ENCODE measurements at places on chromosomes 1 and 21.

DNA sequence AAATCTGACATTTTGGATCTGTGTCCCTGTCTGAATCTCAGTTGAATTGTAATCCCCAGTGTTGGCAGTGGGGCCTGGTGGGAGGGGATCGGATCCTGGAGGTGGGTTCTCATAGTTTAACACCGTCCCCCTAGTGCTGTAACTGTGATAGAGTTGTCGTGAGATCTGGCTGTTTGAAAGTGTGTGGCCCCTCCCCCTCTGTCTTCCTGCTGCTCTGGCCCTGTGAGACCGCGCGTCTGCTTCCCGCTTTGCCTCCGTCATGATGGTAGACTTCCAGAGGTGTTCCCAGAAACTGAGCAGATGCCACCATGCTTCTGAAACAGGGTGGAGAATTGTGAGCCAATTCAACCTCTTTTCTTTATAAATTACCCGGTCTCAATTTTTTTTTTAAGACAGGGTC lies 25.0 kb downstream of the AGPAT3 start:
- no peak for DNase-seq

GRCh38 chr1:103111926-103112325 lies 3.6 kb upstream of the COL11A1 start:
- DNase-seq, result no peak

GRCh38 chr1:89912073-89912472 lies 82.8 kb upstream of the ZNF326 start:
- no peak for DNase-seq

- no peak for DNase-seq
Observed at GRCh38 chr1:24364975-24365678, 46.0 kb downstream of the GRHL3 start.

DNA sequence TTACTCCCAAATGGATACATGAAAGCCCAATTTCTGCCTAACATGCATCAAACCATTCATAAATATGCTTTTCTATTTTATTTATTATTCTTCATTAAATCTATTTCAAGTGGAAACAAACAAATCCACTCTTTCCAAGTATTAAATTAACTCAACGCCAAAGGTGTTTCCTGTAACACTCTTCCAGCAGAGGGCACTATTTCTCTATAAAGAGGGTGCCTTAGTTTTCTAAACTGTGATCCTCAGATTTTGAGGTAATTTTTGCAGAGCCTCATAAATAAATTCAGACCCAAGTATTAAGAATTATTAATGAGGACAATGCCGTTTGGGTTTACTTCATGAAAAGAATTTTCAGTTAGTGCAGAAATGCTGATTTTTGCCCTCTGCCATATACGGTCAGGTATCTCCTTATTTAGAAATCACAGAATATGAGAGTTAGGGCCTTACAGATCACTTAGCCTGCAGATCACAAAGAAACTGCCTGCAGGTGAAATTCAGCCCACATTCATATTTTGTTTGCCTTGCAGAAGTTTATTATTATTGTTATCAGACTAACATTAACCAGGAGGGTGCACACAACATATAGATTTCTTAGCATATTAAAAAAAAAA lies 40.1 kb upstream of the MYSM1 start:
- peak; percentile 29 for DNase-seq

DNA sequence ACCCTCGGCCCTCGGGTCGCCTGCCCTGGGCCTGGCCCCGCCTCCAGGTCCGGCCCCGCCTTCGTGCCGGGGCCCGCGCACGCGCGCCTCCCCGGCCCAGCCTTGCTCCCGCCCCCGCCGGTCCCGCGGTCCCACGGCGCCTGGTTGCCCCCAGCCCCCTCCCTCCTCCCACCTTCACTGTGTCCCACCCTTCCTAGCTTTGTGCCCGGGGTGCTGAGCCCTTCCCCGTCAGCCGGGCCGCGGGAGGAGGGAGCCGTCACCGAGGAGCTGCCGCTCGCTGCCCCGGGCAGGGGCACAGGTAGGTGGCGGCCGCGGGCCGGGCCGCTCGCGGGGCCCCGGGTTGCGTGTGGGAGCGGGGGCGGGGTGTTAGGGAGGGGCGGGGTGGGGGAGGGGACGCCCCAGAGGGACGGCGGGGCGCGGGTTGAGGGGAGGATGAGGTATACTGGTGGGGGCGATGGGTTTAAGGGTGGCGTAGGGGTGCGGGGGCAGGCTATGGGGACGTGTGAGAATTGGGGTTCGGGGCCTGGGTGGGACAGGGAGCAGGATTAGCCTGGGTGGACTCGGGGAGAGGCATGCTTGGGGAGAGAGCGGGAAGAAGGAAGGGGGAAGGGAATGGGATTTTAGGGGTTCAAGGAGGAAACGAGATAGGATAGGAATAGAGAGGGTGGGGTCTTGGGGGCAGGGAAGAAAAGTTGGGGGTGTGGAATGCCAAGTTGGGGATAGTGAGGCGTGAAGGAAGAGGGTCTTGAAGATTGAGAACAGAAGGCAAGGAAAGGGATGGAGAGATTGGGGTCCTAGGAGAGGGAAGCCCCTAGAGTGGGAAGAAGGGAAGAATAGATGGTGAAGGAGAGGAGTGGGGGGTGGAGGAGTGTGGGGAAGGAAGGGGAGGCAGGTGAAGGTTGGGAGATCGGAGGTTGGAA lies at the start of gene LRRC42:
Gene LRRC42, plus strand, starts transcription at position 99 of the 920 bp plus-strand sequence. CDS start 5,650 bp downstream, outside the sequence.
- DNase-seq, result peak; percentile 61

DNA sequence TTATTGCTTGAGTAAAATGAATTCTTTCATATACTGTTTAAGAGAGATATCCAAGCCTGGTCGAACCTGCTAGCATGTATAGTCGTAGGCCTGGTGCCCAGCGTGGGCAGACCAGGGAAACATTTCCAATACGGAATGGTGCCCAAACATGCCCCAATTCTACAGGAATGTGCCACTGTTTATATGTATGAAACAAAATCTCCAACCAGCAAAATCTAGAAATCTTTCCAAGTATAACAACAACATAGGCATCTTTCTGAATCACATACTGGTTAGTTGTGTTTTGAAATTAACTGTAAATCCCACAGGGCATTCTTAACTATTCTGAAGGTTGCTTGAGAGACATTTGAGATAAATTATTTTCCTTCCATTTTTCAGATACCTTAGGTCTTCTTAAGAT lies 17.0 kb upstream of the ABCD3 start:
- no peak for DNase-seq

DNA sequence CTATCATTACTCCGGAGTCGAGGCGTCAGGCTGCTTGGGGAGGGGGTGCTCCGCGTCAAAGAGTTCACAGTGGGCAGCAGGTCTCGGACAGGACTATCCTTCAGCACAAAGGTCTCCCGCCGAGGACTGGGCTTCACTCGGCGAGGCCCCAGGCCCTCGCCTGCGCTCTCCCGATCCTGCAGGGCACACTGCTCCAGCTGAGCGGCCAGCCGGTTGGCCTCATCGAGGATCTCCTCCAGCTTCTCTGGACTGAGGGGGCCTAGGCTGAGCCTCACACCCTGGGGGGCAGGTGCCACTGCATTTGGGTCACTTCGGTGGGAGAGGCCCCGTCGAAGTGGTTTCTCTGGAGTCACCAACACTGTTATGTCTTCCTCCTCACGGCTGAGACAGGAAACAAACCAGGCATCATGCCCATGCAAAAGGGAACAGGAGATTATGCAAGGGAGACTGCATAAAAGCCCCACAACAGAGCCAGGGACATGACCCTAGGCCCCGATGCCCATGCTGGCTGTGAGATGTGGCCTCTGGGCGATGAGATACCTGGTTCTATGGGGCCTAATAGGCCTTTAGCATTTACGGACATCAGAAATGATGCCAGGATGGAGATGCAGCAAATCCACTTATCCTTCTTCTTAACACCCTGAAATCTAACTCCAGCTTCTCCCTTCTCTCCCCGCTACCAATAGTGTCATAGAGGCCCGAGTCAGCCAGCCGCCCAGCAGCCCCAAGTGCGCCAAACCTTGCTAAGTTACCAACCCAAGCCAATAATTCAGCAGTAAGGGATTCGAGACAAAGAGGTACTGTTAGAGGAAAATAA lies 1.1 kb downstream of the PSRC1 start:
- no peak for DNase-seq

GRCh38 chr1:101996825-101997465 lies at the start of gene OLFM3:
Gene OLFM3 (minus strand): TSS chr1:101996926.
- no peak for DNase-seq

DNA sequence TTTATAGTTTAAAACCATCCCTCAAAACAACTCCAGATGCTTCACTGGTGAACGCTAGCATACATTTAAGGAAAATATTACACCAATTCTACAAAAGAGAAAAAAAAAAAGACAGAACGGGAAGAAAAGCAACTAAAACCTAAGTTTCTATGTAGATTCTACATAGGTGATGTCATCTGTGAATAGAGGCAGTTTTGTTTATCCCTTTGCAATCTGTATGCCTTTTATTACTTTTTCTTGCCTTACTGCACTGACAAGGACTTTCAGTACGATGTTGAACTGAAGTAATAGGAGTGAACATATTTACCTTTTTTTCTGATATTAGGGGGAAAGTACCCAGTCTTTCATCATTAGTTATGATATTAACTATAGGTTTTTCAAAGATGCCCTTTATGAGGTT lies 101.7 kb upstream of the HAO2 start:
- DNase-seq, result no peak

DNA sequence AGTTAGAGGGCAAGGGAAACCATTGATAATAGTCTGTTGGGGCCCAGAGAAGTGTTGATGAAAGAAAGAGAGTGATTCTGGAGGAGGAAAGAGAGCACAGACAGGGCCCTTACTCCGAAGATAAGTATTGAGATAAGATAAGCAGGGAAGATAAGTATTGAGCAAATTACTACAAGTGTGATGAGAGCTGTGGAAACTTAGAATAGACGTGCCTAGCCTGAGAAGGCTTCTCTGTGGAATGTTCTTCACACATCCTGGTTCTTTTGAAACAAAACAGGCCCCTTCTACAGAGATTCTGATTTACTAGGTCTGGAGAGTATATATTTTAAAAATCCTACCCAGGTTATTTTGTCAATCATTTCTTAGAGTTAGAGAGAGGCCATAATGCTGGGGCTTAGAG lies 26.4 kb downstream of the FNBP1L start:
- no peak for DNase-seq

DNA sequence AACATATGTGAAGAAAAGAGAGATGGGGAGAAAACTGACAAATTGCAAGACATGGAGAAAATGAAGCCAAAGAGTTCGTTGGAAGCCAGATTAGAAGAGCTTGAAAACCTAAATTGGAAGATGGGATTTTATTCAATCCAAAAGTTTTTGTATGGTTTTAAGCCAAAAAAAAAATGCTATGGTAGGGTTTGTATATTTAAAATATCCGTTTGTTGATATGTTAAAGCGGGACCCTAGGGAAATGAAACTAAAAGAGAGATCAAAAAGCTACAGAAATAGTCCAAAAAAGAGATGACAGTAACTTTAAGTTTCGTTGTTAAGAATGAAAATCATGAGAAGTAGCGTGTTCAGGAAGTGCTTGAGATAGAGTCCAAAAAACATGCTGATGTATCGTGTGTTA lies 617.7 kb upstream of the ADGRL2 start:
- DNase-seq, result peak; percentile 67

- DNase-seq, result no peak
Observed at GRCh38 chr1:224338150-224338838, 8.3 kb upstream of the NVL start.

- no peak for DNase-seq
Observed at GRCh38 chr1:175893192-175893591, 149.8 kb upstream of the TNR start.

GRCh38 chr1:55320891-55321290 lies 105.7 kb upstream of the USP24 start:
- no peak for DNase-seq

GRCh38 chr1:103250441-103250861 lies 142.1 kb upstream of the COL11A1 start:
- DNase-seq, result no peak

GRCh38 chr1:67137307-67137753 lies 2.6 kb upstream of the C1orf141 start:
- DNase-seq, result no peak

GRCh38 chr1:19656134-19656779 lies 8.4 kb upstream of the HTR6 start:
- no peak for DNase-seq

DNA sequence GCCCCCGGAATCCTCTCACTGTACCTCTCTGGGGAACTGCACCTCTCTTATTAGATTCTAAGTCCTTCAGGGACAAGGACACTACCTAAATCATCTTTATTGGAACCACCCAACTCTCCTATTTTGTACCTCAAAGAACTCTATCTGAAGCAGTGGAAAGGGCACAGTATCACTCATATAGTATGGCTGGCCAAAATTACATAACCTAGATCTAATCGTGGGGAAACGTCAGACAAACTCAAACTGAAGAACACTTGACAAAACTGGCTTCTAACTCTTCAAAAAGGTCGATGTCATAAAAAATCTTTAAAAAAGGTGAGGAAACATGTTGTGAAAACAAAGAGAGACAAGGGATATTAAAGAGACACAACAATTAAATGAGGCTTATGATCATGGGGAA lies 210.0 kb downstream of the SLC45A1 start:
- no peak for DNase-seq

DNA sequence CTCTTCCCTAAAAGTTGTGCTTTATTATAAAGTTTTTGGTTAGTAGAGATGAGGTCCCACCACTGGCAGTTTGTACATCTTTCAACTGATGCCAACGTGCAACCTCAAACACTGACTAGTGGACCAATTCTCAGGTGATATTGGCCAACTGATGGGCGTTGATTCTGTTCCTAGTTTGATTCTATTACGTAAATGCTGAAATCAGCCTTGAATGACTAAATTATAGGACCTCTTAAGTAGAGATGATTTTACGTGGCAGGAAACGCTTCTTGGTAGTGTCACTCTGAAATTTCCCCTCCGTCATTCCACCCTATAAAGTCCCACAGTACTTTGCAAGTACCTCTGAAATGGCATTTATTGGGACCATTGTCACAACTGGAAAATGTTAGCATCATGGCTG lies 8.8 kb upstream of the FNDC7 start:
- no peak for DNase-seq

- no peak for DNase-seq
Observed at GRCh38 chr1:110321846-110322245, 17.3 kb upstream of the RBM15 start.

DNA sequence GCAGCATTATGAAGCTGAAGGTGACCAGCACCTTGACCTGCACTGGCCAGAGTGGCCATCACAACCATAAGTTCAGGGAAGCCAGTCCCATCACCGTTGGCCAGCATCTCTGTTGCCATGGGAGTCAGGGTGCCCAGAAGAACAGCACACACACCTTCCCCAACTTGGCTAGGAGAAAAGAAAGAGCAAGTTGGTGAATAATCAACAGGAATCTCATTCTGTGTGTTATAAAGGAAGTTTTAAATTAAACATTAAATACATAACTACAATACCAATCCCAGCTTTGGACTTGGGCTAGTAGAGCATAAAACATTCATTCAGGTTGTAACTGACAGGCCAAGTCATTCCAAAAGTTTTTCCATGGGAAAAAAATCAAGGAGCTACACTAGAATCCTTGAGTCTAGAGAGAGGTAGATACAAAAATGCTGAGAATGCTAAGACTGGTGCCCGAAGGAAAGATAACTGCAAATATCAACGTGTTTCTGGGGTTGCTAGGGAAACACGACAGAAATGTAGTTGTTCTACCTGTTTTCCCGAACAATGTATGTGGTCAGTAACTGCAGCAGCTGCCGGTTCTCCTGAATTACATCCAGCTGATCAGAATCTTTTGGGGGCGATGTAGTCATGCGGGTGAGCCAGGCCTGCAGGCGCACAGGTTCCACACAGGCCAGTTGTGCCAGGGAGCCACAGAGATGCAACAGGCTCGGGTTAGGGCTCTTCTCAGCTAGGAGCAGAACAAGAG lies 45.6 kb downstream of the UBR4 start:
- DNase-seq, result no peak

- no peak for DNase-seq
Observed at GRCh38 chr1:197924516-197925123, 7.4 kb downstream of the LHX9 start.

- DNase-seq, result no peak
Observed at GRCh38 chr1:3910857-3911845, 11.1 kb upstream of the C1orf174 start.

Measured in forelimb muscle (tissue), 1 donor.